ENCODE measurements at places on chromosomes 11 and 22.

- peak; percentile 86 for DNase-seq
These were observed at the start of gene MAML2 for GRCh38 chr11:96342961-96343711. Gene MAML2 (minus strand): TSS chr11:96343195. CDS start chr11:96341895, 1,300 bp downstream.

DNA sequence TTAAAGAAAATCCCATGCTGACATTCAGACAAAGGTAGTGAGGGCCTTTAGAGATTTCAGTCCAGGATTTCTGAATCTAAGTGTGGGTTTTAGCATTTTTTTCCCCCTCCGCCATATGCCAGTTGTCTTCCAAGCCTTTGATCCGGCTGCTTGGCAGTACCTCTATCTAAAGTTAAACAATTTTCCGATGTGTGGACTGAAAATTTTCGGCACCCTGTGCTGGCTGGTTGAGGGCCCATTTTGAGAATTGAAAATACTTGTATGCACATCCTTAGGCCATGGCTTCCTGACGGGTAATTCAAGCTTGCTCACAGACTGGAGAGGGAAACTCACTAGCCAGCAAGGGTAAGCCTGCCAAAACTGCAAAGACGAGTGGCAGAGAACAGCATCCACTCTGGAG, 131.9 kb upstream of the NARS2 start:
- no peak for DNase-seq

DNA sequence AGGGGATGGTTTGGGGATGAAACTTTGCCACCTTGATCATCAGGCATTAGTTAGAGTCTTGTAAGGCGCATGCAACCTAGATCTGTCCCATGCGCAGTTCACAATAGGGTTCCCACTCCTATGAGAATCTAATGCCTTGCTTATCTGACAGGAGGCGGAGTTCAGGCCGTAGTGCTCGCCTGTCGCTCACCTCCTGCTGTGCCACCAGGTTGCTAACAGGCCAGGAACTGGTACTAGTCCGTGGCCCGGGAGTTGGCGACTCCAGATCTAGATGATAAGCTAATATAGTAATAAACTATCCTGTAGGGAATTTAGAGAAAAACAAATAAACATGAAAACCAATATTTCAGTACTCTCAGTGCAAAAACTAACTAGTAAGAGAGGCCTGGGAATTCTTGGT, 155.4 kb upstream of the ANO5 start:
- DNase-seq: no peak

GRCh38 chr11:70305501-70305900, 35.0 kb downstream of the PPFIA1 start:
- DNase-seq: no peak

- peak; percentile 67 for DNase-seq
These were observed 284.8 kb downstream of the ETS1 start for GRCh38 chr11:128302425-128303186.

DNA sequence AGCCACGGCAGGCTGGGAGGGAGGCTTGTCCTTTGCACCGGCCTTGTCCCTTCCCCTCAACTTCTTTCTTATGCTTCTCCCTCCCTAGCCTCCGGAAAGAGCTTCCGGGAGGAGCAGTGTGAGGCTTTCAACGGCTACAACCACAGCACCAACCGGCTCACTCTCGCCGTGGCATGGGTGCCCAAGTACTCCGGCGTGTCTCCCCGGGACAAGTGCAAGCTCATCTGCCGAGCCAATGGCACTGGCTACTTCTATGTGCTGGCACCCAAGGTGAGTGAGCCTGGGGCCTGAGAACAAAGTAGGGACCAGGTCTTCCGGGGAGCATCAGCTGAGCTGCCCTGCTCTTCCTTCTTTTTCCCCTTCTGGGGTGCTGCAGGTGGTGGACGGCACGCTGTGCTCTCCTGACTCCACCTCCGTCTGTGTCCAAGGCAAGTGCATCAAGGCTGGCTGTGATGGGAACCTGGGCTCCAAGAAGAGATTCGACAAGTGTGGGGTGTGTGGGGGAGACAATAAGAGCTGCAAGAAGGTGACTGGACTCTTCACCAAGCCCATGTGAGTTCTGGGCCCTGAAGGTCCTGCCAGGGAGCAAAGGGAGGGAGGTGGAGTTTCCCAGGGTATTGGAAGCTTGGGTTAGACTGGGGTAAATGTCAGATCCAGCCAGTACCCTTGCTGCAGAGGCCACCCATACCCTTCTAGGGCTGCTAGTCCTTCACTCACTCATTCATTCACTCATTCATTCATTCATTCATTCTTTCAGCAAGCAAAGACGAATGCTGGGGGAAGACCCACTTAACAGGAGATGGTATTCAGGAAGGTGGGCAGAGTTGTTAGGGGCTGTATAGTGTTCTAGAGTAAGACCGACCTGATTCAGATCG, 22.6 kb downstream of the ADAMTS15 start:
- DNase-seq: no peak

GRCh38 chr22:29306175-29306834, at the start of gene GAS2L1:
Gene GAS2L1 (plus strand): TSS chr22:29306650. CDS start chr22:29308106, 1,456 bp downstream.
- DNase-seq: no peak

- no peak for DNase-seq
These were observed 230.6 kb upstream of the PDGFD start for GRCh38 chr11:104394508-104394907.

DNA sequence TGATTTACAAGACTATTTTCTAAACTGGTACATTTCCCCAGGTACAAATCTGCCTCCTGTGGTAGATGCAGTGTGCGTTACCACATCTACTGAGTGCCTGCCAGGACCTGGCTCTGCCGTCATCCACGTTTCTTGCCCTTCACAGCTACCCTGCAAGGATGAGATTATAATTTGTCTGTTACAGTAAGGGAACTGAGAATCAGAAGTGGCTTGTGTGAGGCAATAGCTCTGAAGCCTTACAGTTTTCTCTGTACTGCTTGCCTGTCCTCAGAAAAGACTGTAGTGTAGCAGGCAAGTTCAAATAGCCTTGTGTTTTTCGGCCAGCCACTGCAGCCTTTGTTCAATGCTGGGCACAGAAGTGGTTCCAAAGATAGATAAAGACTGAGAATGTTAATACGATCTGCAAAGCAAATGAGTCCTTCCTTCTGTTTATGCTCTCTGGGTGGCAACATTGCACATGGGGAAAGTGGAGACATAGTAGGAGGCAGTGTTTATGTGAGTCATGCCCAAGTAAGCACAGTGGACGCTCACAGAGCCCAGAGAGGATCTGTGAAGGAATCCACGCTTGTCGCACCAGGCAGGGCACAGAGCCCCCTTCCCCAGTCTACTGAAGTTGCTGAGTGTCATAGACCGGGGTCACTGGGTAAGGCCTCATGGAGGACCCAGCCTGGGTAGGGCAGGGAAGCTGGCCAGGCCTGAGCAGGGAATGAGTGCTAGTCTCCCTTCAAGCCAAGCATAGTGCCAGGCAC, 49.1 kb downstream of the MICAL2 start:
- DNase-seq: no peak

- no peak for DNase-seq
These were observed 4.6 kb downstream of the KRTAP5-8 start for GRCh38 chr11:71542382-71542781.

- DNase-seq: no peak
These were observed 252.6 kb downstream of the GUCY1A2 start for GRCh38 chr11:106765469-106766258.

- DNase-seq: no peak
These were observed 342.8 kb upstream of the MTNR1B start for GRCh38 chr11:92626624-92627023.

DNA sequence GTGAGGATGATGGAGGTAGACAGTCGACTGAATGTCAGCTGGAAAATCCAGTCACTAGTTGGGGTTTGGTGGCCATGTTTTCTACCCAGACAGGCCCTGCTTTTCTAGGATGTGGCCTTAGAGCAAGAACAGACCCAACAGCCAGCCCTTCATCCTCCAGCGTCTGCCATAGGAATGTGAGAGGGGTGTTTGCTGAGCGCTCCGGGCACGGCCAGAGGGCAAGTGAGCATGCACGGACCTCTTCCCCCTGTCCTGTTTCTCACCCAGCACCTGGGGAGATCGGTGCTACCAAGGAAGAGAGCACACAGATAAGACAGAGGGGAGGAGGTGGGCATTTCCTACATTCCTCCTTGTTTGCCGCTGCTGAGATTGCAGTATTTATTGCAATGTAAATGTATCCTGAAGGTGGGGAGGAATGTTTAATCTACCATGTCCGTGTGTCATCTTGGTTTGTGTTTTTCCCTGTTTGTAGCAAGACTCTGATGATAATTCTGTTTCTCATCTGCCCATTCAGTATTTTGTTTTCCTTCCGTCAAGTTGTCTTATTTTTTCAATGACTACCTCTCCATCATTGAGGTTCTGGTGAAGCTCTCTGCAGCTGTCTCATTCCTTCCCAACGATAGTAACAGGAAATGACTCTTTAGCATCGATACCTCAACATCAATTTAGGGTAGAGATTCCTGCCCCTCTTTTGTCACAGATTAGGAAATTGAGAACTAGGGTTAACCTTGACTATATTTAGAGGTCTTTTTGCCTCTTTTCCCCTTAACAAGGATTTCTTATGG, 4.9 kb upstream of the ATF4 start:
- no peak for DNase-seq

DNA sequence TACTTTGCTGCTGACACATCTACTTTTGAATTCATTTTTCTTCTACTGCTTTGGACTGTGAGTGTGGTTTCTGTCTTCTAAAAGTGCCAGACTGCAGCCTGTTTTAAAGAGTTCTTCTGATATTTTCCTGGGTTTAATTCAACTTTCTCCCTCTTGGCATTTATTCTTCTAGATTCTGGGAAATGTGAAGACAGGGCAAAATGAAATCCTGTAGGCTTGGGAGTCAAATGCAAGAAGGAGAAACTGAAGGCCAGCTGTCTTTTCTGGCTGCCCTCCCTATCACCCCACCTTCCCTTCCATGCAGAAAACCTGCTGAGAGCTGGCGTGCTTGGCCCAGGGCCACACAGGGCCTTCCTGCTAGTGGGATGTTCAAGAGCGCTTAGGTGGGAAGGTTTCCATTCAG, 7.6 kb downstream of the ZNF70 start:
- no peak for DNase-seq

GRCh38 chr22:17726928-17727897, 47.1 kb downstream of the BID start:
- DNase-seq: no peak

DNA sequence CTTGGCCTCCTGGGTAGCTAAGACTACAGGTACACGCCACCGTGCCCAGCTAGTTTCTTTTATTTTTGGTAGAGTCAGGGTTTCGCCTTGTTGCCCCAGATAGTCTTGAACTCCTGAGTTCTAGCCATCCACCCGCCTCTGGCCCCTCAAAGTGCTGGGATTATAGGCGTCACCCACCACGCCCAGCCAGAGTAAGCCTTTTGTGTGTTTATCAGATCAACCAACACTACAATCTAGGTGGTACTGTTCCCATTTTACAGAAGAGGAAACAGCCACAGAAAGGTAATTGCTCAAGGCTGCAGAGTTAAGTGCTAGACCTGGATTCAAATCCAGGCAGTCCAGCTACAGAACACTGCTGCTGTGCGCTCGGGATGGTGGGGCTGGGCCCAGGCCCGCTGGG, 3.1 kb downstream of the TOMM22 start:
- no peak for DNase-seq

DNA sequence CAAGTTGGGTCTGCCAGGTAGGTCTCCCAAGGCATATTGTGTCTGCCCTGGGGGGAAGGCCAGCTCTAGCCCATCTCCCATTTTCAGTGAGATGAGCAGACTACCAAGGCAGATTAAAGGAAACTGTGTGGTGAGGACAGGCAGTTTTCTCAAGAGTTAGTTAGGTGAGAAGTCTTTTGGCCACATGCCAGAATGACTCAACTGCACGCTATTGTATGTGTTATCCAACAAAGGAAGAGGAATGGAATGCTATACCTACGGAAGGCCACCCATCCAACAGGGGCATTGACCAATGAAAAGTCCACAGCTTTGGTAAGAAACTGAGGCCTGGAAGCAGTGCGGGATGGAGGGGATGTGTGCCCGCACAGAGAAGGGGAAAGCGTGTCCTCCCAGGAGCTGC, 941.7 kb downstream of the NTM start:
- DNase-seq: no peak
